Stimulated activated CD8-positive, alpha-beta memory T cell treated with anti-CD3 and anti-CD28 coated beads, Interleukin-4, amount 100 ng/mL, for 4 hours (primary cell): ENCODE measurements at places on chromosomes 2 and 18.
A peak's percentile ranks its signal among the peaks of the same experiment; 100 is the strongest.

DNA sequence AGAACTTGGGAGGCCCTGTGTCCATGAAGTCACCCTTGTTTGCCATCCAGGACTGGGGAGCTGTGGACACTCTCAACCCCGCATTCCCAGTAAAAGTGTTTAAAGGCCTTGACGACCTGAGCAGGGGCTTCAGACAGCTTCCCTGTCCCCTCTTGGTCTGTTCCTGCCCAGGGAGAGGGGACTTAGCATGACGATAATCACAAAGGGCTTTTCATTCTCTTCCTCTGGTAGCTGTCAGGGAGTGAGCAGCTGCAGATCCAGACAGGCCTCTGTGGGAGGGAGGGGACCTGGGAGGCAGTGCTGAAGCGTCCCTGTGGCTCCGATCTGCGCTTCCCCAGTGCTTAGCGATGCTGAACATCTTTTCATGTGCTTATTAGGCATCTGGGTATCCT, 77.8 kb upstream of the HS6ST1 start:
- no peak for DNase-seq

DNA sequence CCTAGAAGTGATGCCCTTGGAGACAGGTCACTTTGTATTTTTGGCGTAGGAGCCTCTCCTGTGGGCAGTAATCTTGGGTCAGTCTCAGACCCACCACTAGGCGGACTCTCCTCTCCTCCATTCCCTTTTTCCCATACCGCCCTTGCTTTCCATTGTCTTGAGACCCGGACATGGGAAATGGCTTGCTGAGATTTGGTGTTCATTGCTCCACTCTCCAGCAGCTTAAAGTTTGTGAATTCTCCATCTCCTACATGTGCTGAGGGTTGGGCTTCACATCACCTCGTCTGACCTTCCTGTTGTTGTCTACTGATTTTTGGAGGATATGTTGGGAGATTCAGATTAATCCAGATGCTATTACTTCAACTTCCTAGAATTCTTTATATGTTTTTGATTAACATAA, 159.2 kb upstream of the RAB12 start:
- no peak for DNase-seq

DNA sequence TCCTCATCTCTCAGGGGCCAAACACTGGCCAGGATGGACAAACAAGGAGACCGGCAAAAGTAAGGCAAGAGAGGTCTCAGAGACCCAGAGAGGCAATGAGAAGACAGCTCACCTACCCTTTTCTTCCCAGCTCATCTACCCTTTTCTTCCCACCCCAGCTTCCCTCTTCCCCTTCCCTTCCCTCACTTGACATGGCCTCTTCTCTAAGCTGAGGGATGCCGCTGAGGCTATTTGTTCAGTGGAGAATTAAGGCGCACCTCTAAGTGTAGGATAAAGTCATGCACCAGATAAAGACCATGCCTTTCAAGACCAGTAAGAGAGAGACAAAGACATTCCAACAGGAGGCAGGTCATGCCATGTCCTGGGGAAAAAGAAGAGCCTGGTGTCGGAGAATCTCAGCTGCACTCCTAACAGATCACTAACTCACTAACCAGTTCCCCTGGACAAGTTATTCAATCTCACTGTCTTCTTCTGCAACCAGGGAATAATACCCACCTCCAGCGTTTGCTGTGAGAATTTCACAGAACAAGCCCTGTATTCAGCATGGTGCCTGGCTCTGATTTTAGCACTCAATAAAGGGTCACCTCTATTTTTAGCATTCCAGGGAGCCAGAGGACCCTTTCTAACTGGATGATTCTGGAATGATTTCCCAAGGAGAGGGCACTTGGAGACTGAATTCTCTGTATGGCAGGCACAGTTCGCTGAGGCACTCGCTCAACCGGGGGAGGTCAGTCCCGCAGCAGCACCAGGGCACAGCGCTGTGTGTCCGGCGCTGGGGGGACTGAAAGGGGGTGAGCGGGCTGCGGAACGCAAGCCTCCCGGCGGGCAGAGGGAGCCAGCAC, 3.0 kb upstream of the FOSL2 start:
- no peak for DNase-seq

GRCh38 chr2:216113572-216113971, 4.4 kb downstream of the XRCC5 start:
- no peak for DNase-seq

DNA sequence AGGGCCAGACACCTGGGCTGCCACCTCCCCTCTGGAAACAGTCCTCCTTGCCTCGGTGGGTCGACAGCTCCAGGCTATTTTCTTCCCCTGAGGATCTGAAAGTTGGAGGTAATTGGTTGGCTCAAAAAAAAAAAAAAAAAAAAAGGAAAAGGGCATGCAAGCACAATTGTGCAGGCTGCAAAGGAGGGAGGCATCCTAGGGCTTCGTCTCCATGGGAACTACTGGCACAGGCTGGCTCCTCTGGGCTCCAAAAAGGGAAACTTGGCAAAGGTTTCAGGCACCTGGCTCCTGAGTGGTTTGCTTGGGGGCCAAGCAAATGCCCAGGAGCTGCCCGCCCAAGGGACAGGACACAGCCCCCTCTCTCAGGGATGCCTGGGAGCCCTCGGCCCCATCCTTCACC, 1.1 kb upstream of the KCNIP3 start:
- DNase-seq = no peak

- DNase-seq = no peak
These were observed 274.6 kb downstream of the LRATD1 start for GRCh38 chr2:14907014-14907612.

DNA sequence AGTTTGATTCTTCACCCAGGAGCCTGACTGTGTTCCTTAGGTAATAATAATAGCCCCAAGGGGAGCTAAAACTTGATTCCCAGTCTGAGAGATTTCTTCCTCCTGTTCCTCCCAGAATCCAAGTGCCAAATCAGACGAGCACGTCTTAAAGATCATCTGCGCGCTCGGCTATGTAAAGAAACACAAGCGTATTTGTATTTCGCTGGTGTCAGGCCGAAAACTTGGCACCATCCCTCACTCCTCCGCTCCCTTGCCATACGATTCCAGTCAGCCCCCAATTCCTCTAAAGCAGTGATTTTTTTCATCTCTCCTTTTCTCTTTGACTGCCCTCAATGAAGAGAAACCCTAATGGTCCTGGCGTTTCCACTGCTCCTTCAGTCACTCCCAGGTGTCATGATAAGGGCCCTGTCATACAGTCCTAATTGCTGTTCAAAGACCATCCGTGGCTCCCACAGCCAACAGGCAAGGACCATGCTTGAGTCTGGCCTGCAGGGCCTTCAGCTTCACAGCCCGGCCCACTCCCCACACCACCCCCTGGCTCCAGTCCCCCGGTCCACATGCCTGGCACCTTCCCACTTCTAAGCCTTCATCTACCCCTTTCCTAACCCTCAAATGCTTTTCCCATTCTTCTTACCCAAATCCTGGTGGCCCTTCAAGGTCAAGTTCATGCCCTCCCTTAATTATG, 130.8 kb upstream of the ID2 start:
- no peak for DNase-seq

DNA sequence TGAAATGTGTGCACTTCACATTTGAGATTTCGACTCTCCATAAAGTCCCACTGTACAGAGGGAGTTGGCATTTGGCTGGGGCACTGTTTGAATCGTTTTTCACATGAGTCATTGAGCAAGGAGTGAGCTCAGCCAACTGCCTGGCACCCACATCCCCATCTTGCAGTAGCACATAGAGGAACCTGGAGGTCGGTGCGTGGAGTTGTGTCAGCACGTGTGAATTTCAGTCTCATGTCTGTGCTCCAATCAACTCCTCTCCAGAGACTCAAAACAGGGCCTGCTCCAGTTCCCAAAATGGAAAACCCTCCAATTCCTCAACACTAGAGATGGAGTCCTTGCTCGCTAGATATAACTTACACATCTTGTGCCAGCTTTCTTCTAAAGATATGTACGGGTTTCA, 126.8 kb upstream of the CAPN13 start:
- DNase-seq = no peak

GRCh38 chr2:109247812-109248211, 118.8 kb downstream of the SH3RF3 start:
- DNase-seq = no peak

- DNase-seq = no peak
These were observed 58.6 kb downstream of the LPIN1 start for GRCh38 chr2:11805024-11805423.

DNA sequence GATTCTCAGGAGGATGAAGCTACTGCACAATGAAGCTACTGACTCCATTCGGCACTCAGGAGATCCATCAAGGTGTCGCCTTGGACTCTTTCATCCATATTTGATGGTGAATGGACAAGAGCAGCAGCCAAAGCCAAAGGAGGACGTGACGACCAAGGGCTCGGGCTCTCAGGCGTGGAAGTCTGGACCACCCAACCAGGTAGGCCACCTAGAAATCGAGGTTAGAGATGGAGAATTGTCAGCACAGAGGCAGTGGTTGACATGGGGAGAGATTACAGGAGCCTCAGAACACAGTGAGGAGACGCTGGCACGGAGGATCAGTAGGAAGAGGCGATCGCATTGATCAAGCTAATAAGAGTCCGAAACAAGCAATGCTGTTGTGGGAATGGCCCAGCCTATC, 240.5 kb upstream of the ID2 start:
- no peak for DNase-seq

DNA sequence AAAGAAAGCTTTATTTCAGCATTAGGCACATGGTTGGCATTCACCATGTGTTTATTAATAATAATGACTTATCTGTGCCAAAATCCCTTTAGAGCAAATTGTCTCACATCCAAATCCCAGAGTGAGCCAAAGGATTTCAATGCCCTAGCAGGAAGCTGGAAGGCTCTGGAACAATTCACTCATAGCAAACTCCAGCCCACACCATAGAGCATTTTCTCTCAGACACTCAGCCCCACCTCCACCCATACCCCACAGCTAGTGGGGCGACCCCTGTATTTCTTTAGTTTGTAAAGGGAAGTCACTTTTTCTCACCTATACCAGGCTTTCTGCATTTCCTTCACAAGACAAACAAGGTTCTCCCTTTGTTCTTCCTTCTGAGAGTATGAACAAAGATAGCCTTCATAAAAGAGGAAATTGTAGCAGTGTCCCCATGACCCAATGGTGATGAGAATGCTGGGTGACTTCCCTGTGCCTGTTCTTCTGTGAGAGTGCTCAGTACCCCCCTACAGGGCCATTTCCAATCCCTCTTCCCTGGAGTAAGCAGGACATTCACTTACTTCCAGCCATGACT, 100.1 kb upstream of the APCDD1 start:
- no peak for DNase-seq

DNA sequence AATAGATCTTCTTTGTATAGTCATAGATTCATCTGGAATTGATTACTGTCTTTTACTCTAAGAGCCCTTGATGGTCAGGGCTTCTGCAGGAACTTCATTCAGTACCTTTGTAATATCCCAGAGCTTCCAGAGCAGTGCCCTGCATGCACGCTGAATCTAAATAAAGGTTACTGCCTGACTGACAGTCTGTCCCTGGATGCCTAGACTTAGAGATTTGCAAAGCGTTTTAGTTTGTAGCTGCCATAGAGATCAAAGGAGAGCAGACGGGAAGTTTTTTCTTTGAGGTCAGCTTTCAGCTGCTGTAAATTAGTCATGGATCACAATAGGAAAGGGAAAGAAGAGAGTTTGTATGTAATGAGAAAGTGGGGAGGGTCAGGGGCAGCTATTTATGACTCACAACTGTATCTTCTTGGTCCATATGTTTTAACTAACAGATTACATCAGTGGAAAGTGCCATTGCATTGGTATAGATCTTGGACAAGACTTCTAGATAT, 45.2 kb upstream of the NYAP2 start:
- no peak for DNase-seq

GRCh38 chr2:15115776-15116175, 445.4 kb downstream of the NBAS start:
- no peak for DNase-seq

GRCh38 chr2:156331572-156332283, 793 bp downstream of the NR4A2 start:
- DNase-seq = no peak

DNA sequence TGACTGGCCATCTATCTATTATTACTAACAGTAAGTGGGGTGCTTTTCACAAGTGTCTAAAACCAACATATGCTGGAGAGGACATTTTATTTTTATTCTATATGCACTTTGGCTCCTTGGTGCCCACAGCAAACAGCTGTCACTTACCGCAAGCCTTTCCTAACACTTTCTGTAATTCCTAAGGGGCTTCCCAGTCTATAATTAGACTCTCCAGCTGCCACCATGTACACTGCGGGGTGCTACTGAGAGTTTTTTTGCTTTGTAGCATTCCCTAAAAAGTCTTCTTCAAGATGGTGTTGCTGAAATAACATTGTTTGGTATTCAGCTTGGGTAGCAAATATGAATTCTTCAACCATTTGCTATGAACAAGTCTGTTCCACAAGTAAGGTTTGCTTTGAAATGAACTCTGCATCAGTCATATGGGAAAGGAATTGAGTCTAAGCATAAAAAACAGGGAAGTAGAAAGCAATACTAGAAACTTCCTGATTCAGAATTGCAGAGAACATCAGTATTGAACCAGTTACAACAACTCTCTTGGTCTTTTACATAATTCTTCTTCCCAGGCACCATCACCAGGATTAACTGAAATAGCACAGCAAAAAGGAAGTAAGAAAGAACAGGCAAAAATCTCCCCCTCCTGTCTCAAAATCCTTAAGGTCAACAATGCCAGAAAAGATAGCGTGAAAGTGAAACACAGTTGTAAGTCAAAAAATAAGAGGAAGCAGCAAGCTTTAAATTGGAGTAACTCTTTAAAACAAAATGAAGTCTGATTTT, 28.6 kb downstream of the EPB41L3 start:
- no peak for DNase-seq

- DNase-seq = peak; percentile 3
These were observed 803 bp upstream of the DES start for GRCh38 chr2:219417374-219417773.

DNA sequence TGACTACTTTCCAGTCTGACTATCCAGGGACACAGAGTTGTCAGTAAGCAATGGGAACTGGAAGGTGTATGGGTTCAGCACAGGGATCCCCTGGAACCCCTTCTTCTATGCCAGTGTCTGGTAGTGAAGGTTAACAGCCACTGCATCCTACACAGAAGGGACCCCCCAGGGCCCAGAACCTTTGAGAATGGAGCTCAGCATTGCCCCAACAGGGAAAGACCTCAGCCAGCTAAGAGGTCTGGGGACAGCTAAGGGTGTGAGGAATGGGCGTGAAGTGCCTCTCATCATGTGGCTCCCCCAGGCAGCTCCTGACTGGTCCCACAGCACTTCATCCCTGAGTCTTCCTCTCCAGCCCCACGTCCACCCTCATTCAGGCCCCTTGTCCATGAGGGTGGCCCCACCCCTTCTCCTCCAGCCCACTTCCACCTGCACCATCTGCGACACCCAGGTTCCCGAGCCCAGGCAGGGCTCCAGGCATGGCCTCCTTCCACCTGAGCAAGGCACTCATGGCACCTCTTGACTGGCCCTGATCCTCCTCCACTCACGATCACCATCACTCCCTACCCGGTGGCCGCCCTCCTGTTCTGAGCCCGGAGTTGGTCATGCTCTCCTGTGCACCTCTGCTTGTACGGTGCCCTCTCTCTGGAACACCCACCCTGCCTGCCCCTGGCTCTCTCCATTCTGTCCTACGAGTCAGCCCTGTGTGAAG, 77.1 kb downstream of the SFXN5 start:
- DNase-seq = no peak
